BJ (cell line): ENCODE measurements at places on chromosomes 6 and 20.

GRCh38 chr20:50991076-50991475, 31.8 kb downstream of the KCNG1 start:
- DNase-seq = no peak

- DNase-seq = no peak
Observed at GRCh38 chr6:46334442-46334841, 156.8 kb downstream of the RCAN2 start.

DNA sequence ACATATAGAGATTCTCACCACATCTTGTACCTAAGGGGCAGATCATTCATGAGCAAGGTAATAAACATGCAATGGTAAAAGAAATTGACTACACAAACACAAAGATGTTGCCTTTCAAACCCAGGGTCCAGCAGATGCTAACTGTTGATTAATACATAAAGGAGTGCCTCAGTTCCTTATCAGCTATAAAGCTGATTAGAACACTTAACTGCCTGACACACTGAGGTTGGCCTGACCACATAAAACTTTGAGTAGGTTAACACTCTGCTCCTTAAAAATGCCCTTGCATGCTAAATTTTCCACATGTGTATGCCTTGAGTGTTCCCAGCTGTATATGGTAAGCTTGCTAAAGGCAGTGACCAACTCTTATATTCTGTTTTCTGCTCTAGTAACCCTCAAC, 14.9 kb downstream of the CRISP2 start:
- DNase-seq = no peak

DNA sequence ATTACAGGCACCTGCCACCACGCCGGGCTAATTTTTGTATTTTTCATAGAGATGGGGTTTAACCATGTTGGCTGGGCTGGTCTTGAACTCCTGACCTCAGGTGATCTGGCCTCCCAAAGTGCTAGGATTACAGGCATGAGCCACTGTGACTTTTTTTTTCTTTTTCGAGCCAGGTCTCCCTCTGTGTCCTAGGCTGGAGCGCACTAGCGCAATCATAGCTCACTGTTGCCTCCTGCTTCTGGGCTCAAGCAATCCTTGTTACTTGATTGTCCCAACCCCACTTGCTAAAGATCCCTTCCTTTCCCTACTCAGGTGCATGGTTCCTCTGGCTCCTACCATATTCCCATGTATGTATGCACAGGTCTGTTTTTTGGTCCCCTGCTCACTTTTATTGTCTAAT, 27.4 kb upstream of the SMIM29 start:
- DNase-seq = no peak

DNA sequence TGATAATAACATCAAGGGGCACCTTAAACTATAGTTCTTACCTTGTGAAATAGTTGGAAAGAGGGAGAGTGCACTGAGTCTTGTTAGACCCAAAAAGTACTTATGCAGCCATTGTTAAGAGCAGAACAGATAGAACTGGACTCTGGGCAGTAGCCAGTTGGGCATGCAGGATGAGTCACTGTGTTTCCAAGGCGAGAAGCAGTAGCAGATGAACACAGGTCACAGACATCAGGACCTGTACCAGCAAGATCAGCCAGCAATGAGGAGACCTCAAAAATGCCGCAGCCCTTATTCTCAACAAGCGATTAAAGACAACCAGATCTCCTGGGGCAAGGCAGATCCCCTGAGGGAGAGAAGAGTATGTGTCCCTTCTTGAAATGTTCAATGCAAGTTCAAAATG, 79.0 kb downstream of the SAMD3 start:
- DNase-seq = no peak

- DNase-seq = no peak
Observed at GRCh38 chr6:32096394-32097258, 12.5 kb downstream of the TNXB start.

- DNase-seq = peak; percentile 95
Observed at GRCh38 chr6:146914489-146915483, 289.4 kb upstream of the STXBP5 start.

DNA sequence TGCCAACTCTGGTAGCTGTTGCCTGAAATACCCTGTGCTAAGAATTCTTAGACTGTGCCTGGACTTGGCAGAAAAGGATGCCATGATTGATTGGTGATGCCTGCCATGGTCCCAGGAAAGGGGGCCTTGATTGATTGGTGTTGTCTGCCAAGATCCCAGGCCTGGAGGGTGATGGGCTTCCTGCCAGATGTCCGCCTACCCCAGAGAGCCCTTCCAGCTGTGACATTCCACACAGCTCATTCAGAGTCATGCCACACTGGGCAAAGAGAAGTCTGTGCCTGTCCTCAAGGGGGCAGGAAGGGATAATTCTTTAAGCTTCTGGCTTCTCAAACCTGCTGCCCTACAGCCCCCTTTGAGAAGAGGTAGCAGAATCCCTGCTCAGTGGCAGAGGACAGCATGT, 24.6 kb downstream of the RIMS4 start:
- no peak for DNase-seq

DNA sequence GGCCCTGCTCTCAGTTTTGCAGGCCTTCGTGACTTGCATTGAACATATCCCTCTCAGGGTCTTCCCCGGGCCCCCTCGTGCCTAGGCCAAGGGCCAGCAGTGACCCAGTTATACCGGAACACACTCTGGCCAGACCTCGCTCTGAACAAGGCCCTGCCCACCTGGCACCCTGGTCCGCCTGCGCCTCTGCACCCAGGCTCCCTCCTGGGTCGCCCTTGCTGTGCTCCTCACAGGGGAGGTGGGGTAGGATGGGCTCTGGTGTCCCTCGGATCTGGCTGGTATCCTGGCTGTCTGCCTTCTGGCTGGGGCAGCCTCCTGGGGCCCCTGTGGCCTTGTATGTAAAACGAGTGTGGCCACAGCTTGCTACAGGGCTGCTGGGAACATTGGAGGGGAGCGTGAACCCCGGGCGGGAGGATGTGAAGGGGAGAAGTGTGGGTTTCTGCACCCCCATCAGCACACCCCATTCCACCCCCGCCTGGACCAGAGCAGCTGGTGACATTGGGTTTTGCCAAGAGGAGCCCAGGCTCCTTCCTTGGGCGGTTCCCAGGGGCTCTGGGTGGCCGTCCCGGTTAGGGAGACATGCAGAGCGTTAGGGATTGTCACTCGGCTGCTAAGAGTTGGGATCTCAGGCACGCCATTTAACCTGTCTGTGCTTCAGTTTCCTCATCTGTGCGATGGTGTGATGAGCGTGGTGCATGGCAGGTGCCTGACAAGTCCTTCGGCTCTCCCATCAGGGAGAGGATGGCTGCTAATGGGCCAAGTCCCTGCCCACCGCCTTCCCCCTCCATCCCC, 17.5 kb downstream of the SRC start:
- no peak for DNase-seq

- DNase-seq = no peak
Observed at GRCh38 chr6:167647306-167647705, 179.4 kb upstream of the AFDN start.

GRCh38 chr6:154457881-154458284, 52.6 kb downstream of the CNKSR3 start:
- no peak for DNase-seq

GRCh38 chr6:75932067-75932466, 140.4 kb downstream of the IMPG1 start:
- DNase-seq = no peak

- no peak for DNase-seq
Observed at GRCh38 chr20:63178446-63178820, 37.5 kb downstream of the YTHDF1 start.

- DNase-seq = no peak
Observed at GRCh38 chr6:2429460-2429859, 184.1 kb upstream of the GMDS start.

GRCh38 chr20:55888685-55889084, 116.6 kb downstream of the CBLN4 start:
- no peak for DNase-seq

GRCh38 chr6:40860443-40860842, 178.6 kb downstream of the UNC5CL start:
- DNase-seq = no peak

GRCh38 chr6:21450149-21450548, 143.4 kb upstream of the SOX4 start:
- DNase-seq = no peak

- DNase-seq = no peak
Observed at GRCh38 chr20:45578231-45578630, 853 bp downstream of the WFDC8 start.

DNA sequence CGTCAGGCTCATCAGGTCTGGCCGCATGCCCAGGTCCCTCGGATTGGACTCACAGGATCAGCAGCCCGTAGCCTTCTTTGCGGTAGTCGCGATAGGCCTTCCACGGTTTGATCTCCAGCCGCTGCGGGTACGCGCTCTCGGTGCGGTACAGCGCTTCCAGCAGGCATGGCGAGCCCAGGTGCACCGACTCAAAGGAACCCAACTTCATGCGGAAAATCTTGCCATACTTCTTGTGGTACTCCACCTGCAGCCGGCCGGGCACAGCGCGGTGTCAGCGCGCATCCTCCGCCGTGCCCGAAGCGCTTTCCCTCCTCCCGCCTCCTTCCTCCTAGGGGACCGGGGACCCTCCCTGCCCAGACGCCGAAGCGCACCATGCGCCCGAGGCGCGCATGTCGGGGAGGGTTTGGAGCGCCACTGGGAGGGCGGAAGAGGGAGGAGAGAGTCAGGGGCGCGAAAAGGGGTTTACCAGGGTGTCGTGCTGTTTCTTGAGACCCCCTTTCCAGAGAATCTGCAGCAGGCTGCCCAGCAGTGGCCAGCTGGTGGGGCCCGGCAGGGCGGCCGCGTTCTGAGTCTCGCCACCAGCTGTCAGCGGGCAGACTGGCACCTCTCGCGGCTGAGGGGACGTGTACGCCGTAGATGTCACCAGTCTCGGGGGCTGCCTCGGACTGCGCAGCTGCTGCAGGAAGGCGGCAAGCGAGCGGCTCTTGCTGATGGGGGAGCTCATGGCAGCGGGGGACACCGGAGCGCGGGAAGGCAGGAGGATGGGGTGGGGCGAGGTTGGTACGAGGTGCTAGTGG, 732 bp downstream of the CYP24A1 start:
- no peak for DNase-seq

DNA sequence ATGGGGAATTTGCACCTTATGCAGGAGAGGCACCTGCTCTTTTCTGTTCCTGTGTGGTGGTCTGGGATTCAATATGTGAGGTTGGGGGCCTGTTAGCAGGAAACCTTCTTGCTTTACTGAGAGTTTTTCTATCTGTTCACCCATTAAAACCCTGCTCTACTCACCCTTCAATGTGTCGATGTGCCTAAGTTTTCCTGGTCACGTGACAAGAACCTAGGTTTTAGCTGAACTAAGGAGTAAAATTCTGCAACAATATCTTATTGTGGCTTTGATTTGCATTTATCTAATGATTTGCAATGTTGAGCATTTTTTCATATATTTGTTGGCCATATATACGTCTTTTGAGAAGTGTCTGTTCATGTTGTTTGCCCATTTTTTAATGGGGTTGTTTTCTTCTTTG, 979.9 kb downstream of the HACE1 start:
- DNase-seq = no peak

- no peak for DNase-seq
Observed at GRCh38 chr6:124873066-124873410, 89.2 kb upstream of the RNF217 start.

GRCh38 chr6:30202366-30202765, 10.8 kb downstream of the TRIM26 start:
- no peak for DNase-seq

- no peak for DNase-seq
Observed at GRCh38 chr6:215335-216034, 76.8 kb upstream of the DUSP22 start.

- DNase-seq = peak; percentile 82
Observed at GRCh38 chr6:2976571-2977085, 5.3 kb upstream of the SERPINB6 start.

GRCh38 chr6:106744781-106745180, 115.4 kb downstream of the QRSL1 start:
- no peak for DNase-seq

- DNase-seq = no peak
Observed at GRCh38 chr20:52405417-52405816, 213.8 kb upstream of the ZFP64 start.

GRCh38 chr6:33908025-33908424, 104.2 kb upstream of the MLN start:
- DNase-seq = no peak

- DNase-seq = no peak
Observed at GRCh38 chr6:7112741-7113313, 5.1 kb downstream of the RREB1 start.
